ENCODE measurements at places on chromosomes 12 and 14. TPM values are rescaled to one million over a fixed set of nuclear protein-coding genes. Genes with fewer than 3 reads are reported as not detected.

The GPR135 gene
- 0.91 TPM for total RNA-seq

- no peaks in the 10 kb centered on the region for H3K27me3 ChIP-seq
- no peak overlapping the region for H3K27ac ChIP-seq
- peak overlapping the region; percentile 31 for H3K4me3 ChIP-seq
- peaks cover 30% of the 10 kb centered on the region for H3K4me1 ChIP-seq
- DNase-seq: no peak
- H3K36me3 ChIP-seq: peaks cover 10% of the 10 kb centered on the region
Observed at GRCh38 chr12:52005903-52006703, 643 bp upstream of the TAMALIN start.

The WIF1 gene
- not detected for total RNA-seq

DNA sequence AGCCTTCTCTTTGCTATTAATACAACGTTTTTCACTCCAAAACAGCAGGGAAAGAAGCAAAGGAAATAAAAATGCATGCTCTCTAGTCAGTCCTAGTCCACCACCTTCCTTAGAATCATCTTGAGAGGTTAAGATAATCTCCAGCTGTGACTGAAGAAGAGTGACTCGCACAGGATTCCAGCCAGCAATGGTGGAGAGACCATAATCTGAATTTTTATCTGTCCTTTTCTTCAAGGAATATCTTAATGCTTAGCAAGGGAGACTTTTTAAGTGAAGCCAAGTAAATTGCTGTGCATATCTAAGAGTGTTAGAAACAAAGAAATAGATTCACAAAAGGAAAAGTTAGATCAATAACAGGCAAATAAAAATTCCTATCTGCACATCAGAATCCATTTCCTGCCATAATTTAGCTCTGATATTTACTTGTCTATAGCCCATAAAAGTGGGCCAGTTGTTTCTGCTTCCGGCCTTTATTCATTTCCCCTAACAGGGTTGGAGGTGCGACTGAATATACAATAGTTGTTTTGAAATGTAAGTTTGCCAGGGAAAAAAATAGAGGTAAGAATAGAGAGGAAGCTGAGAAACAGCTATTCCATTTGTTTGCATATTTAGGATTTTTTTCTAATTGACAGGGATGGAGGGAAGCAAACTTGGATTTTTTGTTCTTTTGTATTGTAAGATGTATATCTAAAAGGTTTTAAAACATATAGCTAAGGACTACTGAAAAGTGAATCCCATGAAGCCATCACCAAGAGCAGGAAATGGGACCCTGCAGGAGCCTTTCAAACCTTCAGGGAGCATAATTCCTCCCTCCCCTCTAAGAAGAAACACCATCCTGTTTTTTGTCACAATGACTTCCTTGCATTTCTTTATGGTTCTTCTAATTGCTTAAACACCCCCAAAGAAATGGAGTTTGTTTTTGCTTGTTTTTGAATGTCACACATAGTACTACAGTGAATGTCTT lies 154.0 kb downstream of the ITPR2 start:
- peaks cover 17% of the 10 kb centered on the region for H3K36me3 ChIP-seq
- H3K4me1 ChIP-seq: no peaks in the 10 kb centered on the region
- H3K4me3 ChIP-seq: no peak overlapping the region
- DNase-seq: no peak
- H3K27me3 ChIP-seq: no peaks in the 10 kb centered on the region

DNA sequence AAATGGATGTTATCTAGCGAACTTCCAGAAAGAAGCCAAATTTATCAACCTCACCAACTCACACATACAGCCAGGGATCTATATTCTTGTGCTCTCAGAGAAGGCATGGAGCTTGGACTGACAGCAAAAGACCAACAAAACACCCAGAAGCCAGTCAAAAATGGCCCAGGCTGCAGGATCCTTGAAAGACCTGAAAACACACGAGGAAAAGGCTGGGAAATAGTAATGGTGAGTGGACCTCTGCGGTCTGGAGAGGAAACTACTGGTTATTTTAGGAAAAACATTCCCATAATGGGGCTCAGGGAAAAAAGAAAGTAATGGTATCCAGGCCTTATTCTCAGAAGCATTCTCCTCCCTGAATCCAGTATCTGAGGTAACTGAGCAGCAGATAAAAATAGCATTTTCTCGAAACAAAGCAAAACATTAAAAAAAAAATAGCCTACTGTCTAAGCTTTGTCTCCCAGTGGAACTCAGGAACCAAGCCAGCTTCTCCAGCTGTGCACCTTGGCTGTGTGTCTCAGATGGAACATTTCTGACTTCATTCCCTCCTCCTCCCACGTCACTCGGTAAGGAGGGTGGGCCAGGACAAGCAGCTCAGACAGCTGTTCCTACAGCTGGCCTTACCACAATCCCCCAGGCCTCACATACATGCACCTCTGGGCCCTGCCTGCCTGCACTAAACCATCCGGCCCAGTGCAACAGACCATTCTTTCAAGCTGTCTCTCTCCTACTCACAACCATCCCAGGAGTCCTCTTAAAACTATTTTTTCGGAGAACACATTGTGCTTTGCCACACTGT lies 249.9 kb downstream of the DAD1 start:
- no peak for DNase-seq
- H3K4me1 ChIP-seq: no peaks in the 10 kb centered on the region
- no peak overlapping the region for H3K4me3 ChIP-seq
- no peaks in the 10 kb centered on the region for H3K36me3 ChIP-seq
- no peak overlapping the region for H3K27ac ChIP-seq

DNA sequence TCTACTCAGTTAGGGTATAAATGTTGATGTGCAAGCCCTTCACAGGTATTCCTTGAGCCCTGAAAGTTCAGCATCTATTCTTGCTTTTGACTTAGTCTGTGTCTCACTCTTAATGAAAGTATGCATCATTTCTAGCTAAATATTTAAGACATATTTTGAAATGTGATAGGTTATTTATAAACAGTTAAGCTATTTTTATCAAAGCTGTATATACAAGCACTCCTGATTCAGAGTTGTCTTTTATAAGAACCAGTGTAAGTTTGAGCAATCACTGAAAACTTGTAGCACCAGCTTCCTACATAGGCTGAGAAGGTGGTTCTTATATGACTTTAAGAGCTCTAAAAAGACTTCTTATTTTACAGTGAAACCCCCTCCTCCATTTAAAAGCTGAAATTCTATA lies 98.6 kb downstream of the MYF5 start:
- H3K36me3 ChIP-seq: no peaks in the 10 kb centered on the region
- H3K27me3 ChIP-seq: no peaks in the 10 kb centered on the region
- no peaks in the 10 kb centered on the region for H3K4me1 ChIP-seq

DNA sequence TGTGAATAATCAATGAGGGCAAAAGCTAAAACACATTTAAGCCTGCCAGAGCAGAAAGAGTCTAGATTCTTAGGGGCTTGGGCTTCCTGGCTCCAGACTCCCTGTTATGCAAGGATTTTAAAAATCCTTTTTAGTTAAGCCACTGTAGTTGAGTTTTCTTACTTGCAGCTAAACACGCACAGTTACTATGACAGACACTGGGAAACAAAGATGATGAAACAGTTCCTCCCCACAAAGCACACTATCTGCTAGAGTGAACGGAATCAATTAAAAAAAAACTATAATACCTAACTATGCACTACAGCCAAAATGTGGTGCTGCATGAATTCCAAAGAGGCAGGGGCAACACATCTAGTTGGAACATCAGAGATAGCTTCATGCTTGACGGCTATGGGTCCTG lies 28.2 kb downstream of the RPS6KA5 start:
- no peaks in the 10 kb centered on the region for H3K36me3 ChIP-seq
- peaks cover 9% of the 10 kb centered on the region for H3K4me1 ChIP-seq
- H3K27me3 ChIP-seq: no peaks in the 10 kb centered on the region
- no peak overlapping the region for H3K4me3 ChIP-seq
- DNase-seq: no peak

DNA sequence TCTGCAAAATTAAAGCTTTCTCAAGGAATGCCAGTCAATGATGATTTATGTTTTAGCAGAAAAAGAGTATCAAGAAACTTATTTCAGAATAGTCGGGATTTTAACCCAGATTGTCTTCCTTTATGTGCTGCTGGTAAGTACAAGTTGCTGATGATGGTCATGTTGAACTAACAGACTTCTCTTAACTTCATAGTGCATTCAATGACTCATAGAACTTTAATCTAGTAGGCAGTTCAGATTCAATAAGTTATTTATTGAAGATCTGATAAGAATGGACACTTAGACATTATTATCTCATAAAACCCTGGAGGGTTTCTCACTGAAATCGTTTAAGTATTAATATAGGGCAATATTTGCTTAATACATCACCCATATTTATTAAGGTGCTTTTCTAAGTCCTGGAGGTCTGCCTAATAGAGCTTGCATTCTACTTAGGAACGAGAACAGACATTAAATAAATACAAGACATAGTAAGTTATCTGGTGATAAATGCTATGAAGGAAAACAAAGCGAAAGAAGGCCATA lies 33.8 kb downstream of the TOGARAM1 start:
- no peak overlapping the region for H3K27ac ChIP-seq
- no peak overlapping the region for H3K4me3 ChIP-seq
- H3K4me1 ChIP-seq: no peaks in the 10 kb centered on the region
- DNase-seq: no peak
- no peaks in the 10 kb centered on the region for H3K27me3 ChIP-seq

DNA sequence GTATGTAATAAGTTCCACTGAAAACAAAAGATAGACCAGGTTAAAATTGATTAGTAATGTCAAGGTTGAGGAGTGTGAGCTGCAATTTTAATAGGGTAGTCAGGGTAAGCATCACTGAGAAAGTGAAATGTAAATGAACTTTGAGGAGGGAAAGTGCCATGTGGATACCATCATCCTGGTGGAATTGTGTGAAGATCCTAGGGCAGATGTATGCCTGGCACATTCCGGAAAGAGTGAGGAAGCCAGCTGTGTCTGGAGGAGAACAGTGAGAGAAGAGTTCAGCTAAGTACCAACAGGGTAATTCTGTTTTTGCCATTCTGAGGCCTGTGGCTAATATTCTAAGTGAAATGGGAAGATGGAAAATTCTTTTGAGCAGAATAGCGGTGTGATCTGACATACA lies 2.9 kb upstream of the CLEC2A start:
- H3K36me3 ChIP-seq: no peaks in the 10 kb centered on the region
- DNase-seq: no peak
- H3K4me3 ChIP-seq: no peak overlapping the region
- no peak overlapping the region for H3K27ac ChIP-seq

DNA sequence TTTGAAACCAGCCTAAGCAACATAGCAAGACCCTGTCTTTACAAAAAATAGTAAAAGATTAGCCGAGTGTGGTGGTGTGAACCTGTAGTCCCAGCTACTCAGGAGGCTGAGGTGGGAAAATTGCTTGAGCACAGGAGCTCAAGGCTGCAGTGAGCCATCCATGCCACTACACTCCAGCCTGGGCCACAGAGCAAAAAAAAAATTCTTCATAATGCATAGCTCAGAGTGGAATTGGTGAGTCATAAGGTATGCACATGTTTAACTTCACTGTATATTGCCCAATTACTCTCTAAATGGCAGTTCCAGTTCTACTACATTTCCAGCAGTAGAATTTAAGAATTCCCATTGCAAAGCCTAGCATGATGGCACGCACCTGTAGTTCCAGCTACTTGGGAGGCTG lies 26.8 kb upstream of the CLIP1 start:
- no peak overlapping the region for H3K4me3 ChIP-seq
- H3K4me1 ChIP-seq: peaks cover 20% of the 10 kb centered on the region
- H3K27me3 ChIP-seq: no peaks in the 10 kb centered on the region
- DNase-seq: no peak

The TCHP gene
- 13.6 TPM for total RNA-seq

The DCN gene
- total RNA-seq: not detected

The ZFHX2 gene
- total RNA-seq: 0.22 TPM

DNA sequence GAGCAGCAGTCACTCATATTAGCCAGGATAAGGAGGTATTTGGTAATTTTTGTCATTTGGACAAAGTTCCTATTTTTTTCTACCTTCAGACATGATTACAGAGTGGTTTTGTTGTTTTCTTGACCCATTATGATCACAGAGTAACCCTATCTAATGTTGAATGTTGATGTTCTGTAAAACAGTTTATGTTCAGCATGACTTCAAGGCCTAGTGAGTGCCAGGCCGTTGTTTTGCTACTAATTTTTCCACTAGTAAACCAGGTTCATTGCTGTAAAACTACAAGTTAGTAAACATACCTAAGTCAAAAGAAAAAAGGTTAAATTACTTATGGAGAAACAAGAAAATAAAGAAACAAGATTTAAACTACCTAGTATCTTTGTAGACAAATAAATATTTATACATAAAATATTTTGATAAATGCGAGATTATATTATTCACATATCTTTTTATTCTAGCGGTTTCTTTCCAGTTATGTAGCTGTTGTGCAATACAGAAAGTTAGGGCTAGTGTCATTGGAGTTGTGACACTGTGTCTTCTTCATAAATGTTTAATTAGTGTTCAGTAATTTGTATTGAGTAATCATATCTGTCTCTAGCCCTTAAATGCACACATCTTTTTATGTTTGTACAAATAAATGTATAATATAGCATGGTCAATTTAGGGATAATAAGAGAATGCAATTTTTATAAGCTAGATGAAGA lies 16.5 kb downstream of the ETNK1 start:
- no peak for DNase-seq
- no peaks in the 10 kb centered on the region for H3K27me3 ChIP-seq
- H3K4me3 ChIP-seq: no peak overlapping the region
- H3K4me1 ChIP-seq: peaks cover 5% of the 10 kb centered on the region
- no peak overlapping the region for H3K27ac ChIP-seq

DNA sequence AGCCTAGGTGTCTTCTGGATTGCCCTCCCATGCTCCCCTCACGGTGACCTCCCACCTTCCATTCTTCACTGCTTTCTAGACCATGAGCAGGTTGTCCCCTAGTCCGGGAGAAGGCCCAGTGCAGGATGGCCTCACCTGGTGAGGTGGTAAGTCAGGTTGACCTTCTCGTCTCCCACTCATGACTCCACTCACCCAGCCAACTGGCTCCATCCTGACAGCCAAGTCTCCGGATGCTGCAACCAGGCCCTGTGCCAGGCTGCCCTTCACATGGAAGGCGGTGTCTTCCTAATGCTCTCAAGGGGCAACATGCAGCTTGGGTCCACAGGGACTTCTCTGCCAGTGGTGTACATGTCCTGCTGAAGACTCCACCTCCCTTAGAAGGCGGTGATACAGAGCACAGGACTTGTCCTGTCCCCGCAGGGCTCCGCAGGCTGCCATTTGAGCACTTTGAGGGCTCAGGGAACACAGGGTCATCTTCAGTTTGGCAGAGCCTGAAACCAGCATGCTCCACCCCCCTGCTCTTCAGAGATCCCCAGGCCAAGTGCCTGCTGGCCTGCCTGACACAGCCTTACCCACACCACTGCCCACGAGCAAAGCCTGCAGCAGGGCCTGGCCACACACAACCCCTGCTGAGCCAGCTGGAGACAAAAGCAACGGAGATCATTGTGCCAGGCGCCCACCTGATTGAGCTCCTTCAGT lies 25.4 kb downstream of the BATF start:
- peaks cover 47% of the 10 kb centered on the region for H3K4me1 ChIP-seq
- H3K27me3 ChIP-seq: no peaks in the 10 kb centered on the region
- peaks cover 22% of the 10 kb centered on the region for H3K36me3 ChIP-seq
- DNase-seq: no peak
- no peak overlapping the region for H3K4me3 ChIP-seq
- H3K27ac ChIP-seq: no peak overlapping the region

All from CD4-positive, alpha-beta T cell (primary cell).